Kidney epithelial cell (primary cell): ENCODE measurements at places on chromosomes 2 and 18.

GRCh38 chr2:38079116-38080052 is 3.4 kb upstream of the CYP1B1 start:
- no peak for DNase-seq

DNA sequence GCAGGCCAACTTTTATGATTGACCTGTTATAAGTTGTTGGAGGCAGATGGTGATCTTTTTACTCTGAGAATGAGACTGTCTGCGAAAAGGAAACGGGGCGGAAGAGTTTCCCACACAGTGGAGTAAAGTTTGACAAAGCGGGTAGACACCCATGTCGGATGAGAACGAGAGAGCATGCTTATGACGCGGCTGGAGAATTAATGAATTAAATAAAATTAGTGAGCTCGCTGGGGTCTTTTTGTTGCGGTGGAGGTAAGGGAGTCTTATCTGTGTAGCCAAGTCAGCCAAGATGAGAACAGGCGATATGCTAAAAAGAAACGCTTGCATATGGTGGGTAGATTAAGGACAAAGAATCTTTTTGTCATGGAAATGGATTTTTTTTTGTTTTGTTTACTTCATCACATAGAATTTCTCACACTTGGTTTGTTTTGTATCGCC is 1.8 kb downstream of the SALL3 start:
- no peak for DNase-seq

DNA sequence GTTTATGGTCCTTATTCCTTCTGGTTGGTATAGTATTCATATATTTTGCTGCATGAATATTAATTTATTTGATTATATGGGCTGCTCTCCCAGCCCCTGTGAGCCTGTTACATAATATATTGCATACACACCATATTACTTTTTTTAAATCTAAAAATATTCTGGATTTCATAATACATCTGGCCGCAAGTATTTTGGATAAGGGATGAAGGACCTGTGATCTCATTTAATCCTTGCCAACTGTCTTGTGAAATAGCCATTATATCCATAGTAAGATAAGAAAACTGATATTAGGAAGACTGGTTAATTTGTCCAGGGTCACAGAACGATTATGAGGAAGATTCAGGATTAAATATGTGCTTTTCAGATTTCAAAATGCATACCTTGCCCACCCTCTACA is 433.6 kb downstream of the LPIN1 start:
- DNase-seq = no peak

DNA sequence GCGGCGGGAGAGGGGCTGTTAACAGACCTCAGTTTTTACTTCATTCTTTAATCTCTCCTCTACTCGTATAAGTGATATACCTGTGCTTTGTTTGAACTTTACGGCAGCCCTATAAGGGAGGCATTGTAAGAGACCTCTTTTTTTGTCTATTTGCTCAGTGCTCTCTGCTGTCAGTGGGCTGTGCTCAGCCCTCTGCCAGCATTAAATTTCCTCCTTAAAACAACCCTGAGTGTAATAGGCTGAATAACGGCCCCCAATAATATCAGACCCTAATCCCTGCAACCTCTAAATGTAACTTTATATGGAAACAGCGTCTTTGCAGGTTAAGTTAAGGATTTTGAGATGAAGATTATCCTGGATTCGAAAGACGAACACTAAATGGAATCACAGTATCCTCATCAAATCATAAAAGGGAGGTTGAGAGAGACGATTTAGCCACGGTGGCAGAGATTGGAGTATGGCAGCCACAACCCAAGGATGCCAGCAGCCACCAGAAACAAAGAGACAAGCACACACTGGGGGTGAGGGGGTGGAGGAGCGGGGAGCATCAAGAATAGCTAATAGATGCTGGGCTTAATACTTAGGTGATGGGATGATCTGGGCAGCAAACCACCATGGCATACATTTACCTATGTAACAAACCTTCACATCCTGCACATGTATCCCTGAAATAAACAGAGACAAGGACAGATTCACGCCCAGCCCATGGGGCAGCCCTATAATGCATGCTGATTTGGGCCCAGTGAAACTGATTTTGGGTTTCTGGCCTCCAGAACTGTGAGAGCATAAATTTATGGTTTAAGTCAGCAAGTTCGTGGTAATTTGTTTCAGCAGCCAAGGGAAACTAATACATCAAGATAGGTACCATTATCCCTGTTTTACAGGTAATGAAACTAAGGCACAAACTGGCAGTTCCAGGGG is 894 bp upstream of the FARSB start:
- no peak for DNase-seq

GRCh38 chr18:58967751-58968254 is 103.1 kb downstream of the ZNF532 start:
- no peak for DNase-seq

DNA sequence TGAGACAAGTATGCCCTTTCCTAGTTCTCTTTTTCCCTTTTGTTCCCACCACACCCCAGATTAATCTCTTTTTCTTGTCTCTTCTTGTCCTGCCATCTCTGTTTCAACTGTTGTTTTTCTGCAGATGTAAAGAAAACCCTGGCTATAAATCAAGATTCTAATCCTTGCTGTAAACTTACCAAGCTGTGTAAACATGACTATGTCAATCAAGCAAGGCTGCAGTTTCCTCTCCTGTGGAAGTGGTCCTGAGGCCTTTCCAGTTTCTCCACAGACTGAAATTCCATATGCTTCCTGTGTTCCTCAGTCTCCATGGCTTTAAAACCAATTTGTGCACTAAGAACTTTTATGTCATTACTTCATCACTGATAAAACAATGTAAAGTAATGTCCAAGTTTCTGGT is 288.8 kb upstream of the PIK3C3 start:
- DNase-seq = no peak

GRCh38 chr2:157152362-157152761 is 105.1 kb upstream of the GALNT5 start:
- DNase-seq = no peak

DNA sequence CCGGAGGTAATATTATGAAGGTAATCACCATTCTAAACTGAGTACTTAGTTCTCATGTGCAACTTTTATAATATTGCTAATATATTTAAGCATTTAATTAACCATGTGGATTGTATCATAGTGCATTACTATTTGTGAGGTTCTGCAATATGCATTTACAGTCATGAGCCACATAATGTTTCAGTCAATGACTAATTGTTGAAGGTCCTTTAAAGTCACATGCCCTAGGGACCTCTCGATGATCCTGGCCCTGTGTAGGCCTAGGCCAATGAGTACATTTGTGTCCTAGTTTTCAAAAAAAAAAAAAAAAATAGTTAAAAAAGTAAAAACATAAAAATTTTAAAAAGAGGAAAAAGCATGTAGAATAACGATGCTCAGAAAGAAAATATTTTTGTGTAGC is 298.0 kb downstream of the DSEL start:
- DNase-seq = no peak

DNA sequence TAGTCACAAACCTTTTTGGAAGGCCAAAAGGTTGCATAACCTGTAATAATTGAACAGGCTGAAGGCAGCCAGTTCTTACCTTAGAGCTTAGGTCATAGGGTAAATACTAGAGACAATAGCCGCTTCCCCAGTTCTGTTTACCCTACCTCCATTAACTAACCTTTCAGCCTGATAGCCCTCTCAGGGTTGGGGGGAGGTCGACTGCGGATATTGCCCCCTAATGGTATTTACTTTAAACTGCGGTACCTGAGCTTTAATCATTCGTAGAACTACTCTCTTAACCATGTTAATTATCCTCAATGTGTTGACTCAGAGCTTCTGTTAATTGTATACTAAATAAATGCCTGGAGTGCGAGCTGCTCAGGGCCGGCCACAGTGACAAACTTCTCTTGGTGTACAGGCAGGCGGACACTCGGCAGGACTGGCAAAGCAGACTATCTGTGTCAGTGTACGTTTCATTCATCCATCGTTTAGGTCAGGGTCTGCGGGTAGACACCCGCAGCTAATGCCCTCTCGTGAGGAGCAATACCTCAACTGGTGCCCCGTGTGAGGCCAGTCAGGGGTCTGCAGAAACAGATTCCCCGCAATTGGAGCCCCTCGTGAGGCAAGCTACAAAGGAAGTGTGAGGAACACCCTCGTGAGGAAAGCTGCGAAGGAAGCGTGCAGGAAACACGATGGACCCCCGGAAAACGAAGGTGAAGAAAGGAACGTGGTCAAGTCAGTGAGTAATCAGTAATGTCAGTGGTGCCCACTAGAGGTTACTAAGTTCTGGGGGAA is 115.3 kb upstream of the SCN7A start:
- no peak for DNase-seq

- peak; percentile 57 for DNase-seq
These were observed 79.8 kb upstream of the CYRIA start for GRCh38 chr2:16745466-16745865.
